ENCODE measurements at places on chromosomes 3 and 15. TPM values are rescaled to one million over a fixed set of nuclear protein-coding genes. Genes with fewer than 3 reads are reported as not detected.

OR5H1 gene
- total RNA-seq = not detected

GOLGA8Q gene
- 0.70 TPM for total RNA-seq

LAMB2 gene
- total RNA-seq = 1,056 TPM

ZXDC gene
- 18.9 TPM for total RNA-seq

CCR3 gene
- total RNA-seq = not detected

RASL12 gene
- total RNA-seq = 183 TPM

MESD gene
- 11.3 TPM for total RNA-seq

DPPA4 gene
- total RNA-seq = not detected

ONECUT1 gene
- not detected for total RNA-seq

ISLR2 gene
- total RNA-seq = 2.6 TPM

GNAT1 gene
- not detected for total RNA-seq

CELSR3 gene
- 0.59 TPM for total RNA-seq

Measured in right atrium auricular region (tissue), 2 donors.